Stimulated activated CD4-positive, alpha-beta T cell treated with anti-CD3 and anti-CD28 coated beads, Interleukin-15, amount 100 ng/mL, for 1 hour (primary cell): ENCODE measurements at places on chromosomes 2 and 18.

DNA sequence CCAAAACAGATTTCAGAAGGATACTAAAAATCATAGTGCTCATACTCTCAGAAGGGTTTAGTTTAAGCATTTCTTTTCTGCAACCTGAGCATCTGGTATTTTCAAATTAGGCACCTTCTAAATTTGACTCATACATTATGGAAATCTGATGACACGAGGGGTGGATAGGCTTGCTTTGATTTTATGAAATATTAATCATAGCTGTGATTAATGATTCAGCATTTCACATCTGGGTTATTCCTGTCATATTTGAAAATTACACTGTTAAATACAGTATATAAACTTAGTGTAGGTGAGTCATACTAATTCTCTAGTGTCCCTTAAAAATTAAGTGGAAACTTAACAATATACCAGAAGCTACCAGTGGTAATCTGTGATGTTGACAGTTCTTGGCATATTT, 47.7 kb downstream of the MRPS9 start:
- no peak for DNase-seq

GRCh38 chr2:20687260-20687832, 20.4 kb downstream of the GDF7 start:
- no peak for DNase-seq

DNA sequence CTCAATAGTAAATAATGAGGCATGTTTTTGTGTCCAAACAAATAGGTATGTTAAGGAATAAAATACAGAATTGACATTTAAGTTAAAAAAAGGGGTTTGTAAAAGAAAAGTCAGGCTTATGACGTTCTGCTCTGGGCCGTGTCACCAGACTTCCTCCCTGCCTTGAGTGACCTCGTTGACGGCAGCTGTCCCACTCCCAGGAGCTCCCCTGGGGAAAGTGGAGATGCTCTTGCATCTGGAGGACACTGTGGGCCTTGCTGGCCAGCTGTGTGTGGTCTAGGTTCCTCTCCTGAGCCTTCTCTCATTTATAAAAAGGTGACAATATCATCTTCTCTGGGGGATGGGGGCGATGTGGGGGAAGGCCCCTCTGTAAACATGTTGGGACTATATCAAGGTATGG, 196.2 kb downstream of the CLIP4 start:
- no peak for DNase-seq

GRCh38 chr18:79479761-79480161, 84.0 kb downstream of the NFATC1 start:
- no peak for DNase-seq

- DNase-seq: no peak
Measured at GRCh38 chr2:236352761-236353593, 88.8 kb upstream of the ASB18 start.
